T47D (cell line): ENCODE measurements at places on chromosomes 5 and 9.

DNA sequence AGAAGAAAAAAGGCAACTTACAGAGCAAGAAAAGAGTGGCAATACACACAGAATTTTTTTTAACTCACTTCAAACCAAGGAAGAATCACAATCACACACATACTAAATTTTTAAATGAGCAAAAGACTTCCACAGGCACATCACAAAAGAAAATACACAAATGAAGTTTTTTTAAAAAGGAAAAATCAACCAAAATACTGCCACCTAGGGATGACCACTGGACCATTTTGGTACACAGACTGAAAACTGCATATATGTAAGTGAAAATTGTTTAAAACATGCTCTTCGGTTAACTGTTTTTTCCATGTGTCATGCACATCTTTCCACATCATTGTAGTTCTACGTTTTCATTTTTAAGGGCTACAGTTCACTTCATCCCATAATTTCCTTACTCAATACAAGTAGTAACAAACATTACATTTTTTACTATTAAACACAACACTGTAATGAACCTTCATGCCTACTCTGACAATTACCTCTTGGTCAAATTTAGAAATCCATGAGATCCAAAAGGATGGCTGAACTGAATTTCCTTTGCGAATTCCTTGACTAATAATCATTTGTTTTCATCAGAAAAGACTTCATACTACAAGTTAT is 79.0 kb downstream of the FBXW11 start:
- no peak for DNase-seq

DNA sequence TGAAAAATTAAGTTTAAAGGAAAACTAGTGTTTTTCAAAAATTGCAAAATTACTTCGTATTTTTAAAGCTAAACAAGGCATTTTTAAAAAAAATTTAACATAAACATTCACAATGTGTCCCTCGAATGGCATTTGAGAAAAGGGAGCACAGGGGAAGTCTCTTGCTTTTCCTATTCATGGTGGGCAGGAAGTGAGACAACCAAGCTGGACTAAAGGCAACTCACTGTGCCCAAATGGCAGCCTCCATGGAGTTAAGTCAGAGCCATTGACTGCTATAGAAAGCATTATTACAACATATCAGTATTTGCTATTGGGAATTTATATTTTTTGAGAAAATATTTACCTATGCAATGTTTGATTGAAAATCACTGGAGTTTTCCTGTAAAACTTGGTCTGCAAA is 8.3 kb downstream of the HNRNPH1 start:
- no peak for DNase-seq

GRCh38 chr9:125973547-125973946 is 226.4 kb downstream of the PBX3 start:
- DNase-seq, result no peak

DNA sequence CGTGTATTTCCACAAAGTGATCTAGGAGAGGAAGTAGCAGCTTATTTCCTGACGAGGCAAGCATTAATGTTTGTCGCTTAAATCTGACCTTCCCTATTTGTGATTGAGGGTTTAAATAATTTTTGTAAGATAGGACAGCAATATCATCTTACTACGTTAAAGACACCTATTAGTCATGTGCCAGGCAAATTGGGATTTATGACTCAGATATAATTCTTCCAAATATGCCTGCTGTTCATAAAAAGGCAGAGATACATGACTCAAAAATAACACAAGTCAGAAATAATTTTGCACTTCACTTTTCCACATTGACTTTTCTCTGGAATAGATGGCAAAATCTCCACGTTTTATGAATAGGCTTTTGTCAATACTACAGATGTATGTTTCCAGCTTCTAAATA is 43.0 kb upstream of the CDH12 start:
- DNase-seq, result no peak

GRCh38 chr9:134483361-134484184 is 157.3 kb downstream of the RXRA start:
- DNase-seq, result no peak

DNA sequence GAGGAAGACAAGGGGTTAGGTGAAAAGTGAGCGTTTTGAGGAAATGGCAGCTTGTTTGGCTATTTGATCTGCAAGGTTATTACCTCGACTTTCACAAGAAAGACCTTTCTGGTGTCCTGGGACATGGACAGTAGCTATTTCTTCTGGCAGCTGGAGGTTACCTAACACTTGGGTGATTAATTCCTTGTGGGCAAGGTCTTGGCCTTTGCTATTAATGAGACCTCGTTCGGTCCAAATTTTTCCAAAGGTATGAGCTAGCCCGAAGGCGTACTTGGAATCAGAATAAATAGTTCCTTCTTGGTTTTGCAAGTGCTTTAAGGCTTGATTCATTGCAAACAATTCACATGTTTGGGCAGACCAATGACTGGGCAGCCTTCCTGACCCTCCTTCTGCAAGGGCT is 4.9 kb downstream of the GTF3C5 start:
- DNase-seq, result no peak

DNA sequence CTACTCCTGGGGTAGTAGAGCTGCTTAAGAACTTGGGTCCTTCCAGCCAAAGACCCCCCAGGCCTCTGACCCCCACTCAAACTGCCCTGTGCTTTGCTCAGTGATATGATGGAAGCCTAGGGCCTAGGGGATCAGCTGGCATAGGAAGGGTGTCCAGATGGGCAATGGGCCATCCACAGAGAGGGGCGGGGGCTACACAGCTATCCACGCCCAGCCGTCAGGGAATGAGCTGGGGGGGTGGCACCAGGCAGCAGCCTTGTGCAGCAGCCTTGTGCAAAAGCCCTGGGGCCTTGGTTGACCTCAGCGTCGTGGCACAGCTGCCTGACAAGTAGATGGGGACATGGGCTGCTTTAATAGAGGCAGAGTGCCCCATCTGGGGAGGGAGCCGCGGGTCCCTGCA is 43.2 kb downstream of the DAB2IP start:
- DNase-seq, result no peak

- DNase-seq, result no peak
Measured at GRCh38 chr5:55699041-55699688, 13.0 kb downstream of the SLC38A9 start.

GRCh38 chr9:112239284-112239683 is 64.2 kb upstream of the SUSD1 start:
- DNase-seq, result no peak

DNA sequence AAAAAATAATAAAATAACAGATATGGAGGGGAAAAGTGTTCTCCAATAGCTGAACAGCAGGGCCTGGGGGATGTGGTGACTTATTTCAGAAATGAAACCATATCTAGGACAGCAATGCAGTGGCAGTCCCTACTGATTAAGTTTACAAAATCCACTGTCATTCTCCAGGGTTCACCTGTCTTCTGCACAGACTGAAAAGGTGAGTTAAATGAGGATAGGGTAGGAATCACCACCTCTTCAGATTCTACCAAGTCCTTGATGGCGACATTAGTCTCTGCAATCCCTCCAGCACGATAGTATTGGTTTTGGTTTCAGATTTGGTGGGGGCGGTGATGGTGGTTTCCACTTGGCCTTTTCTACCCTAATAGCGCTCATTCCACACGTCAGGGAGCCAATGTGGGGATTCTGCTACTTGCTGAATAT is 32.3 kb upstream of the NPM1 start:
- DNase-seq, result no peak

DNA sequence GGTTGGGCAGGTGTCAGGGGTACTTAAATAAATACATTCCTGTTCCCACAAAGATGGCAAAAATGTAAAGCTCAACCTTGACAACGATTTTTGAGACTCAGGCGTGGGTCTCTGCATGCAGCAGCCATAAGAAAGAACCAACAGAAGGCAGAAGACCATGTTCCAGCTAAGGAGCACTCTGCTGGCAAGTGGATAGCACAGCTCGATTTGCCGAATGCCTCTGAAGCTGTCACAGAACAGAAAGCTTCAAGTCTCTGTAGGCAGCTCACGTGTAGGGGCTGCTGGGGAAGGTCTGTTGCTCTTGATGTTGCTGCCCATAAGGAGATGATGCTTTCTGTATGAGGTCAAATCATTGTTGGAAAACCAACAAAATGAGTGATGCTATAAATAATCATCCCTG is 119.6 kb upstream of the GRIN3A start:
- no peak for DNase-seq

DNA sequence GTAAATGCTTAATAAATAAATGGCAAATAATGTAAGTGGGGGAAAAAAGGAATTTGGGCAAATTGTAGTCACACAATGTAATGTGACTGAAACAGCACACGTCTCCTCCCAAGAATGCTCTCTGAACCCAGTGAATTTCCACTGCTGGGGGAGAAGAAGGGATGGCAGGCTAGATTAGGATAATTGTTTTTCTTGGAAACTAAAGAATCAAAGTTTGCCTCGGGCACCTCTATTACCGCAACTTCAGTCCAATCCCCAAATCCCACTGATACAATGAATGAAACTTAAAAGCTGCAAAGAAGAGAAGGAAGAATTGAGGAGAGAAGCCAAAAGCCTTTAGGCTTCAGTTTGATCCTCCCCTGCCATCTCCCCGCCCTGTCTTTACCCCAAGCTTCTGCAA is 423.2 kb upstream of the PAPPA start:
- DNase-seq, result no peak

- no peak for DNase-seq
Measured at GRCh38 chr9:81202292-81202691, 487.1 kb downstream of the TLE1 start.

- peak; percentile 71 for DNase-seq
Measured at GRCh38 chr9:93302586-93303257, 118.8 kb downstream of the WNK2 start.

DNA sequence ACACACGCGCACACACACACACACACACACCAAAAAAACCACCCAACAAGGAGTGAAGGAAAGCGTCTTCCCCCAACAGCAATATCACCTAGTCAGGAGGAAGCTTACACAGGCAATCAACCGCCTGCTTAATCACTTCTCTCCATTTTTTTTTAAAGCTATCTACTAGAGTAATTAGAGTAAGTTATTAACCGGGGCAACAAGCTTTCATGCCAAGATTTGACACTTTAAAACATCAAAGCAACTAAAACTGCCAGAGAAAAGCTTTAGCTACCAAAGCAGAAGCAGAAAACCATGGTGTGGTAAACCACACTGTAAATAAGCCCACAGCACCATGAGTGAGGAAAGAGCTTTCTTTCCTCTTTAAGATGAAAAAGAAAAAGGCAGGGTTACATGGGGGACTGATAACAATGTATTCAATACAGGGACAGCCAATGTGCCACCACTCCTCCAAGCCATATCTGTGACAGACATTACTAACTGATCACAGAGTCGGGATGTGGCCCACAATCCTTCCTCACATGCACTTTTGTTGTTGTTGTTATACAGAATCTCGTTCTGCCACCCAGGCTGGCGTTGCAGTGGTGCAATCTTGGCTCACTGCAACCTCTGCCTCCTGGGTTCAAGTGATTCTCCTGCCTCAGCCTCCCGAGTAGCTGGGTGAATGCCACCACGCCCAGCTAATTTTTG is 282.1 kb downstream of the CRB2 start:
- no peak for DNase-seq

GRCh38 chr9:76143834-76144233 is 250.4 kb downstream of the RFK start:
- no peak for DNase-seq

DNA sequence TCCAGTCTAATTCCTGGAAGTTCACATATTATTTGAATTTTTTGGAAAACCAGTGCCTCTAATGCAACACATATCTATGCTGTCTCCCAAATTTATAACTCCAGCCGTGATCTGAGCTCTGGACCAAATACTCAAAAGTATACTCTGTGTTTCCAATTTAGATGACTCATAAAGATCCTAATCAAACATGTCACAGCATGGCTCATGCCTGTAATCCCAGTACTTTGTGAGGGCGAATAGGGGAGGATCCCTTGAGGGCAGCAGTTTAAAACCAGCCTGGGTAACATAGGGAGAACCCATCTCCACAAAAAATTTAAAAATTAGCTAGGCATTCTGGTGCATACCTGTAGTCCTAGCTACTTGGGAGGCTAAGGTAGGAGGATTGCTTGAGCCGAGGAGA is 388.0 kb downstream of the CDH12 start:
- DNase-seq, result no peak

DNA sequence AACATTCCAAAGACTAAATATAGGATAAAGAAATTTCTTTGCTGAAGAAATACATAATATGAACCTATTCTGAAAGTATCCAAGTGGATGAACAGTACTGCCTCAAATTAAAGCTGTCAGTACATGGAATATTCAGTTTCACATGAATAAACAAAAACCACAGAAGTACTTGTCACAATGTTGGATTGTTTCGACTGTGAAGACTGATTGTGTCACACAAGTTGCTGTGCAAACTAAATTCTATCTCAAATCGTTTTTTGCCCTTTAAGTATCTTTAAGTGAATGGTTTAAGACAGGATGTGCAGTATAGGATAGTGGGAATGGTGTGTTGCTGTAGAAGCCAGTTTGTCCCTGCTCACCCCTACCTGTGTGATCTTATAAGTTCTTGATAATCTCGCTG is 137.4 kb upstream of the OTULINL start:
- no peak for DNase-seq

GRCh38 chr5:143033535-143034250 is 263.5 kb downstream of the ARHGAP26 start:
- DNase-seq, result no peak

DNA sequence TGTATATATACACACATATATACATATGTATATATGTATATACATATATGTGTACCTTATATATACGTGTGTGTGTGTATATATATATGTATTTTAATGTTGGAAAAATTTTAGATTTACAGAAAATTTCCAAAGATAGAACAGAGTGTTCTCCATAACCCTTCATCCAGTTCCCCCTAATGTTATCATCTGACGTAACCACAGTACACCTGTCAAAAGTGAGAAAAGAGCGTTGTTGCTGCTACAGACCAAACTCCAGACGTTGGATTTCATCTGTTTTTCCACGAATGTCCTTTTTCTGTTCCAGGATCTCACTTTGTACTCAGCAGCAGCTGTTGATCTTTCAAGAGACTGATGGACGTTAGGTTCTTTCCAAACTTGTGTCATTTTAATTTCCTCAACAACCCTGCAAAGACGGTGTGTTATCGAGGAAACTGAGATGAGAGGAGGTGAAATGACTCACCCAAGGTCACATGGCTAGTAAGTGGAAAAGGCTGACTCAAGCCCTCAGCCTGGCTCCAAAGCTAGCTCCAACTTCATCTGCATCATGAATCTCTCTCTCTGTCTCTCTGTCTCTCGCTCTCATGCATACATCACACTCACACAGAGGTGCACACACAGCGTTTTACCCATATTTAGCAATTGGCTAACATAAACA is 17.0 kb upstream of the NTNG2 start:
- no peak for DNase-seq

DNA sequence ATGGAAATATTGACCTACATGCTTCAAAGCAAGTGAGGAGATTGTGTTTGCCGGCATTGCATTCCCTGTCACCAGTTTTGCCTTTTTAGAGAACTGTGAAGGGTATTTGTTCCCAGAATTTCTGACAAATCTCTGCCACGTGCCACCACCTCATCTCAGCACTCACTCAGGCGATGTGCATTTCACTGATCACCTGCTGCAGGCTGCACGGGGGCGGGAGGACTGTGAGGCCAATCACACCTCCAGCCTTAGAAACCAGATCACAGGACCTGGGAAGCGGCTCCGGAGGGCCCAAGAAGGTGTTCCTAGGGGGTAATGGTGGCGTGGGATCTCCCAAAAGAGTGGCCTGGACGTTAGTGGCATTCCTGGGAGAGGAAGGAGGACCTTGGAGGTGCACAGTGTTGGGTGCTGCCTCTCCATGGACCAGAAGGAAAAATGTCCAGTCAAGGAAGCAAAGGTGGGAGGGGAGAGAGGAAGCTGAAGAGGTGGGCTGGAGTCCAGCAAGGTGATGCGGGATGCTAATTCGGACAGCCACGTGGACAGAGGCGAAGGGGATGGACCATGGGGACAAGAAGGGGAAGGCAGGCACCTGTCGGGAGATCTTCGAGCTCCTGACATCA is 63.6 kb upstream of the OLFM1 start:
- no peak for DNase-seq

GRCh38 chr5:177453852-177454396 is 7.3 kb downstream of the PRR7 start:
- no peak for DNase-seq
